Mammary epithelial cell (primary cell): ENCODE measurements at places on chromosomes 16 and 17. TPM values are rescaled to one million over a fixed set of nuclear protein-coding genes. Genes with fewer than 3 reads are reported as not detected.

The KCNH6 gene
- not detected for polyA plus RNA-seq

The CPHXL2 gene
- polyA plus RNA-seq: not detected

The GP1BA gene
- not detected for polyA plus RNA-seq

The PRSS33 gene
- polyA plus RNA-seq: not detected

The BTBD17 gene
- polyA plus RNA-seq: not detected

The EPN3 gene
- 101 TPM for polyA plus RNA-seq

The MAP3K3 gene
- 12.6 TPM for polyA plus RNA-seq

The TMC8 gene
- 0.06 TPM for polyA plus RNA-seq

The KRT40 gene
- not detected for polyA plus RNA-seq

The MT4 gene
- polyA plus RNA-seq: not detected

The HSD11B2 gene
- polyA plus RNA-seq: 1.00 TPM

The KCTD11 gene
- polyA plus RNA-seq: 27.0 TPM

The GPR179 gene
- polyA plus RNA-seq: under 0.01 TPM

The SCN4A gene
- 0.01 TPM for polyA plus RNA-seq

The ALDH3A1 gene
- 6.9 TPM for polyA plus RNA-seq

The ATP2A3 gene
- not detected for polyA plus RNA-seq
